ENCODE measurements at places on chromosomes 11 and 22. TPM values are rescaled to one million over a fixed set of nuclear protein-coding genes. Genes with fewer than 3 reads are reported as not detected.

DNA sequence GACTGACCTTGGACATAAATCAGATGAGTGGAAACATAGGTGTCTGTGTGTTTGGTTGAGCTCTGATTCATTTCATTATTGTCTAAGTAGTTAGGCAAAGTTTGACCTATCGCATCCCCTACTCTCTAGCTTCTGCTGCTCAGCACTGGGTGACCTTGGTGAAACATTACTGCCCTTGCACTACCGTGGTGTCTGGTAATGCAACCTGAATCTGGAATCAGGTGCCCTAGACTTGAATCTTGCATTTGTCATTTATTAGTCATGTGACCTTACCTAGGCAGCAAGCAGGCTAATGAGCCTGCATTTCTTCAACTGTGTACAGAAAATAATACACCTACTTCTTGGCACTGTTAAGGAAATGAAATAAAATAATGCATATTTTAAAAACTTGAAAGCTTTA is 242.3 kb upstream of the BLID start:
- no peak for DNase-seq

DNA sequence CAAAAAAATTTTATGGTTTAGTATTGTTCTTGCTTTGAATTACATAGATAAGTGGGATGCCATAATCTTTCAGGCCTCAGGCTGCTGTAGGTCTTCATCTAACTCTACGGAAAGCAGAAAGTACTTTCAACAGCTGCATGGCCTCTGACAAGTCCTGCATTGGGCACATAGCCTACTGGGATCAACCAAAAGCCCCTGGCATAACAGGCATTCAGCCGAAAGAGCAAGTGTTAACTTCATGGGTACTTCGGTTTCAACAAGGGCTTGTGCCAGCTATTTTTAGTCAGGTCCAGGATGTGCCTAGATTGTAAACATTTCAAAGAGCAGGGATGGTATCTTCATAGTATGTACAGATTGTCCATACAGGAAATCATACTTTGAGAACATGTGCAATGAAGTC is 3.1 kb downstream of the SLN start:
- no peak for DNase-seq

DNA sequence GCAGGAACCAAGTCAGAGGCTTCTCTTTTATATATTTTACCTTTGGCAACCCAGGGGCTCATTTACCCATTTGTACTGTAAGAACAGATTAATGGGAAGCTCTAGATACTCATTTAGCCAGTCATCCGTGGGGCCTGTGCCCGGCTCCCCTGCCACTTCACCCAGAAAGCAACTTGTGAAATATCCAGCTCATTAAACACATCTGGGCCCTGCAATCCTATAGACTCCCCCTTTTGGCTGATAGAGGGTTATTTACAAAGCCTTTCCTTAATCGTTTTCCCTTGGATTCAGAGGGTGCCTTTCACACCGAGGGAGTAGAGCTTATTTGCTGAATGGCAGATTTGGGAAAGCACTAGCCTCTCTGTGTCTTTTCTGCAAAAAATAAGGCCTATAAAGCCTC is 118.7 kb upstream of the SORL1-AS1 start:
- no peak for DNase-seq

Gene MFNG
- 2.1 TPM for total RNA-seq

DNA sequence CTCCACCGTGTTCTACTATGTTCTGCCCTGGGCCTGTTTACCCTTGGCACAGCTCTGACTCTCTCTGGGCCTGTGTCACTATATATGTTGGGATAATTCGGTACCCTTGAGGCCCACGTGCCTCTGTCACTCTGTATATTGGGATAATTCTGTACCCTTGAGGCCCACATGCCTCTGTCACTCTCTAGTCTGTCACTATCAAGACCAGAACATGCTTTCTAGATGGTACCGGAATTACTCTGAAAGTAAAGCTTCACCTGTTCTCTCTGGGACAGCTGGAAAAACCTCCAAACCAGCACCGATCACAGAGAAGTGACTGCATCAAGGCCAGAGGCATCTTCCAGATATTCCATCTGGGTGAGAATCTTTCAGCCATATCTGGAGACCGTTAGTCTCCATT is 9.3 kb upstream of the FCHSD2 start:
- DNase-seq, result no peak

GRCh38 chr22:41857155-41857859 is 24.4 kb downstream of the SREBF2 start:
- peak; percentile 50 for DNase-seq
